ENCODE measurements at places on chromosomes 2 and 18. TPM values are rescaled to one million over a fixed set of nuclear protein-coding genes. Genes with fewer than 3 reads are reported as not detected.

- DNase-seq, result no peak
Observed at GRCh38 chr2:236254674-236255073, 9.5 kb downstream of the ASB18 start.

C2orf69 gene
- 8.6 TPM for polyA plus RNA-seq

DNA sequence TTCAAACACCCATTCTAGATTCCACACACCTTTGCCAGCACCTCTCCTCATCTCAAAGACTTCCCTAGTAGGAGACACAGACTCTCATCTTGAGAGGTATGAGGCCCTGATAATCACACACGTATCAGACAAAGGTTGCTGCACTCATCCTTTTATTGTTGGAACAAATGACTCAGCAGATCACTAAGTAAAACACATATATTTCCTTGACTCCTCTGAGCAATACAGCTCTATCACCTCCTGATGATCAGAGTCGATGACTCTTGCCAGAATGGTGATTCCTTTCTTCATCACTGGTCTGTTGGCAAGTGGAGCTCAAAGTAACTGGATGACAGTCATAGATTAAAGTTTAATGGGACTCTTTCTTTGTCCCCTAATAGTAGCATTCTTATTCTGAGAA lies 1049.2 kb upstream of the ZEB2 start:
- DNase-seq, result no peak

DNA sequence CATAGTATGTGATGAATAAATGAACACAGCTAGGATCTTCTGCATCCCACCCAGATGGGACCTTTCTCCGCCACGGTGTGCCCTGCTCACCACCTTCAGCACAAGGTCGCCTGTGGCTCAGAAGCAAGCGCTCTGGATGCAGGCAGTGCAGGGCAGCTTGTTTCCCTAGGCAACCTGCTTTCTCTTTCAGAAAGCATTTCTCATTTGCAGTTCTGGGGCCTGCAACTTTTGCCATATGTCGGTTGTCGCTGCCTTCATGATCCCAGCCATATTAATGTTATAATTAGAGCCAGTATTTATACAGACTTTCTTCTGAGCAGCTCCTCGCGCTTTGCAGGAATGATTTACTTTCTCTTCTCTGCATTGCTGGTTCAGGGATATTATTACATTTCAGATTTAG lies 692.8 kb downstream of the RNF144A start:
- no peak for DNase-seq

HS1BP3 gene
- polyA plus RNA-seq, result 21.2 TPM

- no peak for DNase-seq
Observed at GRCh38 chr2:68748568-68748967, 14.0 kb downstream of the ARHGAP25 start.

GRCh38 chr18:53375621-53376020 lies 848.8 kb downstream of the MBD2 start:
- no peak for DNase-seq

GPR45 gene
- not detected for polyA plus RNA-seq

- DNase-seq, result no peak
Observed at GRCh38 chr2:225366731-225367130, 32.8 kb upstream of the NYAP2 start.

- DNase-seq, result no peak
Observed at GRCh38 chr18:68991286-68991685, 193.4 kb downstream of the CCDC102B start.

GRCh38 chr18:26215247-26215970 lies 10.8 kb upstream of the TAF4B start:
- no peak for DNase-seq

BABAM2 gene
- 24.3 TPM for polyA plus RNA-seq

- DNase-seq, result no peak
Observed at GRCh38 chr18:22567794-22568193, 150.1 kb upstream of the CTAGE1 start.

All from keratinocyte (primary cell).